EL (cell line): ENCODE measurements at places on chromosomes 4 and X.
A peak's percentile ranks its signal among the peaks of the same experiment; 100 is the strongest.

- no peak for DNase-seq
Observed at GRCh38 chr4:152510349-152511147, 25.3 kb downstream of the FBXW7 start.

GRCh38 chrX:68307769-68308168, 125.5 kb downstream of the OPHN1 start:
- peak; percentile 81 for DNase-seq

- DNase-seq: no peak
Observed at GRCh38 chr4:120088507-120088906, 21.9 kb upstream of the MAD2L1 start.

DNA sequence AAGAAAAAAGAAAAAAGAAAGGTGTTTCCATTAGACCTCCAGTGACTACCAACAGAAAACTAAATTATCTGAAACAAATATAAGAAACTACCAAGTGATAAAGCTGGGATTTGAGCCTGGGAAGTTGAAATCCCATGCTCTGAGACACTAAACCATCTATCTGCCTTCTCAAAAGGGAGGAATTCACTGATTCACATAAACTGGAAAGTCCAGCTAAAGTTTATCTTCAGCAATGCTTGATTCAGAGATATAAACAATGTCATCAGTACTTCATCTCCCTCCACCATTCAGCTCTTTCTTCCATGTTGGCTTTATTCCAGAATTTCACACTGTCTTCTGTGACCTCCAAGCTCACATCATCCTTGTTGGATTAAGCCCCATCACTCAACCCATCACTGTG, 96.3 kb downstream of the IQCM start:
- no peak for DNase-seq

GRCh38 chrX:100409610-100410590, at the start of gene PCDH19:
TSS of gene PCDH19 (minus strand) at chrX:100410273. CDS start at chrX:100408597, 1,676 bp downstream.
- DNase-seq: peak; percentile 14

- DNase-seq: no peak
Observed at GRCh38 chrX:9442056-9442455, 22.8 kb upstream of the TBL1X start.

DNA sequence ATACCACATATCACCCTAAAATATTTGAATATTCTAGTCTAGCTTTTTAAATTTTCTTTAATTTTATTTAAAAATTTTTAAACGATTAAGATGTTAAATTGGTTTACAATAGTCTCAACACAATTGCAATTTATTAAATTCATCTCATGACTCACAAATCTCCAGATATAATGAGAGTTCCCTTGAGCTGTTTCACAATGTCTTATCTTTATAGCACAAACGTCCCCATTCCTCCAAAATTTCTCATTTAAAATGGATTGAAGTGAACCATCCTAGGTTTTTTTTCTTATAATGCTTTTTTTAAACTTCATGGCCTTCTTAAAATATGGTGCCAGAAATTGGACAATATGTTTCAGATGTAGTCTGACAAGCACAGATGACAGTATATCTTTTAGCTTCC, 204.4 kb downstream of the GABRB1 start:
- no peak for DNase-seq

DNA sequence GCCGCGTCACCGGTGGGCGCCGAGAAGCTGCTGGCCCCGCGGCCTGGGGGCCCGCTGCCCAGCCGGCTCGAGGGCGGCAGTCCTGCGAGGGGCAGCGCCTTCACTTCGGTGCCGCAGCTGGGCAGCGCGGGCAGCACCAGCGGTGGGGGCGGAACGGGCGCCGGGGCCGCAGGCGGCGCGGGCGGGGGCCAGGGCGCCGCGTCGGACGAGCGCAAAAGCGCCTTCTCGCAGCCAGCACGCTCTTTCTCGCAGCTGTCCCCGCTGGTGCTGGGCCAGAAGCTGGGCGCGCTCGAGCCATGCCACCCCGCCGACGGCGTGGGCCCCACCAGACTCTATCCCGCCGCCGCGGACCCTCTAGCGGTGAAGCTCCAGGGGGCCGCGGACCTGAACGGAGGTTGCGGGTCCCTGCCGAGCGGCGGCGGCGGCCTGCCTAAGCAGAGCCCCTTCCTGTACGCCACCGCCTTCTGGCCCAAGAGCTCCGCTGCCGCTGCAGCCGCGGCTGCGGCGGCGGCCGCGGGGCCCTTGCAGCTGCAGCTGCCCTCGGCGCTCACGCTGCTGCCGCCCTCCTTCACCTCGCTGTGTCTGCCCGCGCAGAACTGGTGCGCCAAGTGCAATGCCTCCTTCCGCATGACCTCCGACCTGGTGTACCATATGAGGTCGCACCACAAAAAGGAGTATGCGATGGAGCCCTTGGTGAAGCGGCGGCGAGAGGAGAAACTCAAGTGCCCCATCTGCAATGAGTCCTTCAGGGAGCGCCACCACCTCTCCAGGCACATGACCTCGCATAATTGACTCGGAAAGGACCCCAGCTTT, 5.6 kb downstream of the PRDM8 start:
- DNase-seq: peak; percentile 43

DNA sequence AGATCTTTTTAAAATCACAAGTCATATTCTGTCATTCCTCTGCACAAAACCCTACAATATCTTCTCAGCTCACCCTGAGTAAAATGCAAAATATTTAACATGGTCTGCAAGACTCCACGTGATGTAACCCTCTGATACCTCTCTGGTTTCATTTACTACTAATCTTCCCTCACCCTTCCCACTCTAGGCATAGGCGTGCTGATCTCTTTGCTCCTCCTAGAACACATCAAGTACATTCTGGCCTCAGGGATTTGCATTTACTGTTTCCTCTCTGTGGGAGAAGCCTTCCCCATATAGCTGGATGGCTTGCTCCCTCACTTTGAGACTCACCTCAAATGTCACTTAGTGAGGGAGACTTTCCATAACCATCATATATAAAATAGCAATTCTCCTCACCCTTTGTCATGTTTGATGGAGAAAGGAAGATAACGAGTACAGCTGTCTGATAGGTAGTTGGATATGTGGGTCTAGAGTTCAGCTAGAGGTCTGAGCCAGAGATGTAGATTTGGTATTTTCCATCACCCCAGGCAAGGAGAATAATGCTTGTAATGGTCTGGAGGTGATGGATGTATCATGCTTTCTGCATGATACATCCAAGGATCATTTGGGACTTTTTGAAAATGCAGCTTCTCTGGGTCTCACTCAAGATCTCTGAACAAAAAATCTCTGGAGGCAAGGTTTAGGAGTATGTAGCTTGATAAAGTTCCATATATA, 123.9 kb upstream of the VAMP7 start:
- DNase-seq: no peak

GRCh38 chr4:152780267-152780778, 569 bp downstream of the ARFIP1 start:
- DNase-seq: peak; percentile 48

DNA sequence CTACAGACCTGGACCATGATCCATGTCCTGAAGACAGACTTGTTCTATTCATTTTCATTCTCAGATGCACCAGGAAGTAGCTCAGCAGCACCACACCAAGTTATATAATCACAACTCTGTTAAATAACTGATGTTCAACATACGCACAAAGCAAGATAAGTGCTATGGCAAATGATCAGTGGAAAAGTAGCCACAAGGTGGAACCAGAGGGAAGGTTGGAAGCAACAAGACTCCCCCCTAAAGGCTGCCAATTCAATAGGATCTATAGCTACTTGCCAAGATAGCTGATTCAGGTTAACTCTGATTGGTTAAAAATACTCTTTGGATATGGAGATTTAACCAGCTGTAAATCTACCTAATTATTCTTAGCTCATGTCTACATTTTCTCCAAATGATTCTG, 23.7 kb upstream of the FAM47B start:
- DNase-seq: peak; percentile 65

DNA sequence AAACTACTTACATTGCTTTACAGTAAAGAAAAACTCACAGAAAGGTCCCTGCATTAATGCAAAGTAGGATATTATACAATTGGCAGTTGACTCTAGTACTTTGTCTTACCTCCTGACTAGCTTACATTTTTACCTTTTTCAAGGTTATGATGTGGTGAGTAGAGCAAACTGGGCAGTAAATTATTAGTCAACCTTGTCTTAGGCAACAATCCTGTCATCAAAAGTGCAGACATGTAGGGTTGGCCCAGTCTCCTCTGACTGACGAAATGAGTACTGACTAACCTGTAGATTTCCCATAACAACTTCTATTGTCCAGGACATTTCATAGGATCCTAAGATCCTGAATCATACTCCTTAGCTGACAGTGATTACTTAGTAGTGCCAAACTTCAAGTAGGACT, 142.0 kb upstream of the NUDT6 start:
- no peak for DNase-seq

DNA sequence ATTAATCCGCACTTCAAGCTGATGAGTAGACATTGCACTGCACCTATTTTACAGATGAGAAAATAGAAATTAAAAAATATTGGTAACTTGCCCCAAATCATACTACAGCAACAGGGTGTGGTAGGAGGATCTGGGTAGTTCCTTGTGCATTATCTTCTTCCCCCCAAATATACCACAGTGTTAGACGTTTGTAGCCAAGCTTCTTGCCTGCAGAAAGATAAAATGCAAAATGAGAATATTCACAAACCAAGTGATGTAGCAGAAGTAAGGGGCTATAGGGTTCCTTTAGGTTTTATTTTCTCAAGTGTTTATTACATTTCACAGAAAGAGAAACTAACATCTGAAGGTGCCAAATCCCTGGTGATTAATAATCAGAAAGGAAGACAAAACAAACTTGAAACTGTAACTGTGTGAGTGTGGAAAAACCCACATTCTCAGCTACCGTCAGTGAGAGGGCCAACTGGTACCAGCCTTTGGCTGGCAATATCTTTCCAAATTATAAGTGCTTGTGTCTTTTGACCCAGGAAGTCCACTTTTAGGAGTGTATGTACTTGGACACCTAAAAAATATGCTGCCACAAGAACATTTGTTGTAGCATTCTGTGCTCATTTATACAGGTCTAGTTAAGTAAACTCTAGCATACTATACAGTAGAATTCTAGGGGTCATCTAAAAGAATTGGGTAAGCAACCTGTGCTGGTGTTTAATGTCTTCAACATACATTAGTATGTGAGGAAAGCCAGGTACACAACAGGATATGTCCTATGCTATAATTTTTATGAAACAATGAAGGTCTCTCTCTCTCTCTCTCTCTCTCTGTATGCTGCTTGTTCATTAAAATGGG, 6.7 kb upstream of the CD38 start:
- no peak for DNase-seq

DNA sequence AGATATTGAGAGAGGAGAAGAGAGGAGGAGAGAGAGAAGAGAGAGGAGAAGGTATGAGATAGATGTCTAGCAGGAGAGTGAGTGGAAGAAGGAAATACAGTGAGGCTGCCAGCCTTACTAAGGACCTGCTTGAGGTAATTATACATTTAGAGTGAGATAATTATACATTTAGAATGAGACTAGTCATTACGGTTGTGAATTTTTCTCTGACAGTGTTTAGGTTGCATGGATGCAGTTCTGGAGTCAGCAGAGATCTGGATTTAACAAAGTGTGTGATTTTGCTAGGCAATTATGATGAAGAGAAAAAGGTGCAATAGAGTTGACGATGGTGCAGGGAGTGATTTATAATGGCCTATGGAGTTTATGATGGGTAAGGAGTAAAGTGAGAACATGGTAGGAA, 187.1 kb upstream of the ARX start:
- no peak for DNase-seq

GRCh38 chr4:80798082-80798481, 232.4 kb upstream of the BMP3 start:
- DNase-seq: no peak

GRCh38 chr4:161892951-161893350, 270.8 kb downstream of the FSTL5 start:
- no peak for DNase-seq

- no peak for DNase-seq
Observed at GRCh38 chr4:97103252-97103651, 1040.0 kb downstream of the STPG2 start.

GRCh38 chrX:40835526-40835925, 100.2 kb upstream of the MED14 start:
- no peak for DNase-seq

DNA sequence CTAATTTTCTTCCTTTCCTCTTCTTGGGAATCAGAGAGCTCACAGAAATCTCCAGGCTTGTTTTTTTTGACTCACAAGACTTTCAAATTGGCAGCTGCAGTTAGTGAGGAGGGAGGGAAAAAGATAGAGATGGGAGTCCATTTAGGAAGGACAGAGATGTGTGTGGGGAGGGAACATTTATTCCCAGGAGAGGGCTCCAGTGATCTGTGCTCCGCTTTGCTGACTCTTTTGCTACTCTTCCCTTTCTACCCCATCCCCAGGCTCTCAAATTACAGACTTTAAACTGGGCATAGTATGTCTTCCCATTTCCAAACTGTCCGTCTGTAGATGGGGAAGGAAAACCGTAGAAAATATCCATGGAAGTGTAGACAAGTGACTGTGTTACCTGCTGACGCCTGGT, 39.1 kb upstream of the UCP1 start:
- no peak for DNase-seq

GRCh38 chr4:73257651-73258435, 755 bp downstream of the ANKRD17 start:
- DNase-seq: peak; percentile 39

- no peak for DNase-seq
Observed at GRCh38 chr4:101933855-101934254, 143.3 kb downstream of the BANK1 start.

- DNase-seq: no peak
Observed at GRCh38 chr4:151689211-151689991, 71.4 kb downstream of the GATB start.

DNA sequence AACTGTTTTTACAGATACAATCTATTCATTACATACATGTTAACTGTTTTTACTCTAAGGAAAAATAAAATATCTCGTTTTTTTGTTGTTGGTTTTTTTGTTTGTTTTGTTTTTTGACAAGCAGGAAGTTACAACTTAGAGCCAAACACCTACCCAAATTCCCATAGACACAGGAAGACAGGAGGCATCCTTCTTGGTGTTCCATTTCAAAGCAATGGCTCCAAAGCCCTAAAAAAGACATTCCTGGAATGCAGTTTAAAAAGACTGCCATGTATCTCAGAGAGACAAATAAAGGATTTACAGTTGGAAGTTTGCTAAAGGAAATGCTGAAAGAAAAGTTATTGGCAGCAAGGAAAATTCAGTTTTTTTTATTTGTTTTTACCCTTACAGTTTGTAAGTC, 16.7 kb downstream of the ETFDH start:
- DNase-seq: no peak

DNA sequence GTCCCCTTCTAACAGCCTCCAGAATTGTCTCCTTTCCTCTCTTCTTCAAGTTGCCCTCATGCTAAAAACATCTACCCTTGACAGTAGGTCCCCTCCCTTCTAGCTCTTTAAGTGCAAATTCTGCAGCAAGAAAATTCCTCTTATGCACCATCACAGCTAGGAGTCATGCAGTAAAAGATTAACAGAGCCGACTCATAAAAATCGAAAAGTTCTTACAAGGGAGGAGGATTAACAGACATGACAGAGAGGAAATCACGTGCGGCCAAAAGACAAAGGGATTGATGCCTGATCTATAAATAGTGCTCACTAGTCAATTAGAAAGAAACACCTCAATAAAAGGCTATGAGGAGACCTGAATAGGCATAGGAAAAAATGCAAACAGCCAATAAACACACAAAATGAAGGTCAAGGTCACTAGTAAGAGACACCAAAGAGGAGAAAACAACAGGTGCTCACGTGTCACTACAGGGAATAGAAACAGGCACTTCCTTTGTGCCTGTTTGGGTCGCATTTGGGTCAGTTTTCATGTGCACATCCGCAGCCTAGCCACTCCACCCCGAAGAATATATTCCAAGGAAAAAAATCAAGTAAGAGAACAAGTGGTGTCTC, 3.4 kb downstream of the RNF212 start:
- DNase-seq: no peak
